ENCODE measurements at places on chromosomes 7 and 10.

GRCh38 chr10:133264461-133264860, 12.2 kb downstream of the ADAM8 start:
- DNase-seq: no peak

- no peak for DNase-seq
Measured at GRCh38 chr7:141960687-141961422, 12.7 kb downstream of the TAS2R38 start.

GRCh38 chr7:114415064-114415989, 712 bp downstream of the FOXP2 start:
- no peak for DNase-seq

DNA sequence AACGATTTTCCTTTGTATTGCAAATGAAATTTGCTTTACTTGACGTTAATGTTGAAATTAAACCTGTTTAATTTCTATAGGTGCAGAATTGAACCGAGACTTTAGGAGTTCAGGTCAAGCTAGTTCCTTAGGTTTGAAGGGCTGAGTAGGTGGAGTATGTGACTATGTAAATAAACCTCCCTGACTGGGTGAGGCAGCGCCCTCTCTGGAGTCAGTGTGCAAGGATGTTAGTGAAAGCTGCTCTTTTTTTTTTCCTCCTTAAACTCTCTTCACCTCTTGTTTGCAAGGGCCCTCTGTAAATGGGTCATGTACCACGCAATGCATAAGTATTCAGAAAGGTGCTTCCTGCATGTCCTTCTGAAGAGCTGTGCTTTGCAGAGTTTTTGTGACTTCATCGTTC, 33.8 kb downstream of the GALNT17 start:
- no peak for DNase-seq

DNA sequence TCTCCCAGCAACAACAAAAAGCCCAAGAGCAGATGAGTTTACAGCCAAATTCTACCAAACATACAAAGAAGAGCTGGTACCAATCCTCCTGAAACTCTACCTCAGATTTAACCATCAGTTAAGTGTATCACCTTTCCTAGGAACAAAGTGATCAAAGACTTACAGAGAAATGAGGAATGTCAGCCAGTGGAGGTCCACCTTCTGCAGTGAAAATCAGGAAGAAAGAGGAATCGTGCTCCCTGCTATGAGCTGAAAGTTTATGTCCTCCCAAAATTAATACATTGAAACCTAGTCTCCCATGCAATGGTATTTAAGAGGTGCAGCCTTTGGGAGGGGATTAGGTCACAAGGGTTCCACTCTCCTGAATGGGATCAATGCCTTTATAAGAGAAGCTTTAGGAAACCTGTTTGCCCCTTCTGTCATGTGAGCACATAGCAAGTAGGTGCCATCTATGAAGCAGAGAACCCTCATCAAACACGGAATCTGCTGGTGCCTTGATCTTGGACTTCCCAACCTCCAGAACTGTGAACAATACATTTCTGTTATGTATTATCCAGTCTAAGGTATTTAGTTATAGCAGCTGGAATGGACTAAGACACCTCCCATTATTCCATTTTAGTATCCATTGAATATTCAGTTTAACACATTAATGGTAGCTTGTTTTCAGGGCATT, 139.0 kb upstream of the FZD8 start:
- DNase-seq: no peak

Measured in glutamatergic neuron (in vitro differentiated cells).